ENCODE measurements at places on chromosomes 12 and 14.

GRCh38 chr14:98959958-98960616, 311.9 kb downstream of the BCL11B start:
- no peak for DNase-seq
- no peak overlapping the region for H3K27ac ChIP-seq
- no peak overlapping the region for H3K4me3 ChIP-seq
- H3K4me1 ChIP-seq: peaks cover 14% of the 10 kb centered on the region
- H3K36me3 ChIP-seq: no peaks in the 10 kb centered on the region

GRCh38 chr12:105279460-105280056, 43.6 kb upstream of the APPL2 start:
- H3K36me3 ChIP-seq: no peaks in the 10 kb centered on the region
- H3K27ac ChIP-seq: no peak overlapping the region
- peaks cover 13% of the 10 kb centered on the region for H3K27me3 ChIP-seq
- H3K4me1 ChIP-seq: no peaks in the 10 kb centered on the region
- DNase-seq: no peak

DNA sequence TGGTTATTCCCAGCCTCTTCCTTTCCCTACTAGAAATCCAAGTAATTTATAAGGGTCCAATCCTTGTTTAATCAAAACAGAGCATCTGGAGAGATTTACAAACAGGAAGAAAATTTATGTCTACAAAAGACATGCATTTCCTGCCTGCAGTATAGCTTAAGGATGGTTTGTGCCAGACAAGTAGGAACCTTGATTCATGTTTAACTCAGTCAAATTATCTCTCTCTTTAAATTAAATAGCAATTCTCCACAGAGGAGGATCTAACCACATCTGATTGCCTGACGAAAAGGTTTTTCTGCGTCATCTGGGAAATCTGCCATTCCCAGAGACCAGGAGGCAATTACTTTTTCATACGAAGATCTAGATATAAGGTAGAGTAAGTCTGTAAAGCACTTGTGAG, 105.2 kb downstream of the ZFC3H1 start:
- peaks cover 9% of the 10 kb centered on the region for H3K4me1 ChIP-seq
- no peak overlapping the region for H3K4me3 ChIP-seq
- peaks cover 3% of the 10 kb centered on the region for H3K27me3 ChIP-seq
- H3K36me3 ChIP-seq: no peaks in the 10 kb centered on the region

GRCh38 chr12:65944637-65945036, 120.4 kb downstream of the HMGA2 start:
- DNase-seq: no peak
- H3K36me3 ChIP-seq: peaks cover 3% of the 10 kb centered on the region
- H3K27me3 ChIP-seq: no peaks in the 10 kb centered on the region
- H3K4me1 ChIP-seq: peaks cover 72% of the 10 kb centered on the region
- no peak overlapping the region for H3K27ac ChIP-seq

DNA sequence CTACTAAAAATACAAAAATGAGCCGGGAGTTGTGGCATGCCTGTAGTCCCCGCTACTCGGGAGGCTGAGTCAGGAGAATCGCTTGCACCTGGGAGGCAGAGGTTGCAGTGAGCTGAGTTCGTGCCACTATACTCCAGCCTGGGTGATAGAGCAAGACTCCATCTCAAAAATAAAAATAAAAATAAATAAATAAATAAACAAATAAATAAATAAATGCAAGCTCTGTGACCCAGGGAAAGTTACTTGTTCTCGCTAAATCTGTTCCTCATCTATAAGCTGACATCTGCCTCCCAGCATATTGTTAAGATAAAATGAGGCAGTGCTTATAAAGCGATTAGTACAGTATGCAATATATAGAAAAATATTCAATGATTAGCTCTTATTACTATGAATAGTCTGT, 56.4 kb upstream of the STK38L start:
- H3K36me3 ChIP-seq: no peaks in the 10 kb centered on the region
- H3K27me3 ChIP-seq: no peaks in the 10 kb centered on the region
- H3K4me1 ChIP-seq: peaks cover 9% of the 10 kb centered on the region
- no peak overlapping the region for H3K27ac ChIP-seq
